T-helper 9 cell (primary cell): ENCODE measurements at places on chromosomes 3 and 15.

- DNase-seq, result no peak
Measured at GRCh38 chr15:90291679-90292356, 26.3 kb downstream of the NGRN start.

DNA sequence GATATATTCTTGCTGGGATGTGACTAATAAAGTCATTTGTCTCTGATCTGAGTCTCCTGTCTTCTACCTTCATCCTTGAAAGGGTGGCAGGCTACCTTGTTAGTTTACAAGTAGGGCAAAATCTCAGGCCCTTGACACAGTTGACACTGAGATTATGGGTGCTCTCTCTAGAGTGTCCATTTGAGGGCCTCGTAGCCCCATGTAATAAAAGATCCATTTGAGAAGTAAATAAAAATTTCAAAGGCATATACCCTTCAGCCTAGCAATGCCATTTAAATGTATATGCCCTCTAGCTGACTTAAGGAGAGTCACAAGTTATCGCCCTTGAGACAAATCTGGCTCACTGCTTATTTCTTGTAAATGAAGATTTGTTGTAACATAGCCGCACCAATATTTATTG lies 98.6 kb downstream of the TCF12 start:
- no peak for DNase-seq

GRCh38 chr3:116148881-116149851 lies 296.1 kb downstream of the LSAMP start:
- DNase-seq, result no peak

GRCh38 chr15:25710184-25710583 lies 152.9 kb downstream of the ATP10A start:
- peak; percentile 27 for DNase-seq

DNA sequence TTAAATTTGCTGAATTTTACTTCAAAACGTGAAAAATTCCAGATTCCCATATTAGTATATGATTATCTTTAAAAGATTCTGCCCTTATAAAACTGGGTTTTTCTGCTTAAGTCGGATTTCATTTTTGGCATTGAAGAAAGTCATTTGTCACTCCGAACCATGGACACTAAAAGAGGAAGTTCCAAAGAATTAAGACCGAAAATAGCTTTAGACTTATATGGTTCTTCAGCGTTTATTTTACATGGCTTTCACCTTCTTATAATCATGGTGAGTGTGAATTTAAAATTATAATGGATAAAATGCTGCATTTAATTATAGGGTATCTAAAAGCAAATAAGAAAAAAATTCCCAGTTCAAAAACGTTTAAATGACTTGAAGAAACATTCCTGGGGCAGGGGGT lies 1.0 kb downstream of the C3orf38 start:
- no peak for DNase-seq

- no peak for DNase-seq
Measured at GRCh38 chr15:87998630-87999029, 257.9 kb downstream of the NTRK3 start.

DNA sequence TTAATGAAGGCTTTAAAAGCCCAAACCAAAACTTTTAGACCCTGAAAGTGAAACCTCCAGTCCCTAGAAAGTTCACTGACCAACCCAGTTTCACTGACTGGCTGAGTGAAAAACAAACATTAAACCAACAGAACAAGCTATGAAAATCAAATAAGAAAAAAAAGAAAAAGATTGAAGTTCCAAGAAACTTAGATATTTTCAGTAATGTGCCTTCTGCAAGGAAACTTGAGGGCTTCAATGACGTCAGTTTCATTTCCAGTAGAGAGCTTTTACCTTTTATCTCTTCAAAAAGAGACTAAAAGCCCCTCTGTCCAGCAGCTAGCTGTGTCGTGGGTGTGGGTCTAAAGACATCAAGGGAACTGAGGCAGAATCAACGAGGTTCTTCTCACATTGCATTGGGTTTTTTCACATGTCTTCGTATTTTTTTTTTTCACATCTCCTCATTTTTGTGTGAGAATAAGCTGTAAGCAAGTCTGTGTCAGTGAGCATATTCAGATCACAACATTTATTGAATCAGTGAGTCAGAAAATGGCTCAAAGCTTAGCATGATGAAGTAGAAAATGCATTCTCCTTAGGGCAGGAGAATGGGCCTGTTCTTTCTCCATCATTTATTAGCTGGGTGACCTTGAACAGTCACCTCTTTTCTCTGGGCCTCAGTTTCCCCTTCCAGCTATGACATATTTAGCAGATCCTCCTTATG lies 54.8 kb upstream of the BCL6 start:
- no peak for DNase-seq

GRCh38 chr3:3560591-3561311 lies 238.5 kb upstream of the LRRN1 start:
- no peak for DNase-seq

DNA sequence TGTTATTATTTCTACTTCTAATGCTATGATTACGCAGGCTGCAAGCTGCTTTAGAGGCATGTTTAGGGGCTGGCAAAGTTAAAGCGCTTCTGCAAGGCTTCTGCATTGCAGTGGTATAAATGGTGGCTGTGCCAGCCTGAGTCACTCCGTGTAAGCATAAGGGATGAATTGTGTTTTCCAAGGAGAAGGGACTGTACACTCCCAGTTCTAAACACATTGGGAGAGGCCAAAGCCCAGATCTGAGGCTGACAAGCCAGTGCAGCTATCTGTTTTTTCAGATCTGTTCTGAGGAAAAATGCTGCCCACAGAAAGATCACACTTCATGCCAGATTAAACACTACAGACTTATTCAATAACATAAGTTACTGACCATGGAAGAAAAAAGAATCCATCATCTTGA lies 83.8 kb downstream of the PRICKLE2 start:
- no peak for DNase-seq

GRCh38 chr3:68239542-68239941 lies 585.1 kb upstream of the SUCLG2 start:
- no peak for DNase-seq

DNA sequence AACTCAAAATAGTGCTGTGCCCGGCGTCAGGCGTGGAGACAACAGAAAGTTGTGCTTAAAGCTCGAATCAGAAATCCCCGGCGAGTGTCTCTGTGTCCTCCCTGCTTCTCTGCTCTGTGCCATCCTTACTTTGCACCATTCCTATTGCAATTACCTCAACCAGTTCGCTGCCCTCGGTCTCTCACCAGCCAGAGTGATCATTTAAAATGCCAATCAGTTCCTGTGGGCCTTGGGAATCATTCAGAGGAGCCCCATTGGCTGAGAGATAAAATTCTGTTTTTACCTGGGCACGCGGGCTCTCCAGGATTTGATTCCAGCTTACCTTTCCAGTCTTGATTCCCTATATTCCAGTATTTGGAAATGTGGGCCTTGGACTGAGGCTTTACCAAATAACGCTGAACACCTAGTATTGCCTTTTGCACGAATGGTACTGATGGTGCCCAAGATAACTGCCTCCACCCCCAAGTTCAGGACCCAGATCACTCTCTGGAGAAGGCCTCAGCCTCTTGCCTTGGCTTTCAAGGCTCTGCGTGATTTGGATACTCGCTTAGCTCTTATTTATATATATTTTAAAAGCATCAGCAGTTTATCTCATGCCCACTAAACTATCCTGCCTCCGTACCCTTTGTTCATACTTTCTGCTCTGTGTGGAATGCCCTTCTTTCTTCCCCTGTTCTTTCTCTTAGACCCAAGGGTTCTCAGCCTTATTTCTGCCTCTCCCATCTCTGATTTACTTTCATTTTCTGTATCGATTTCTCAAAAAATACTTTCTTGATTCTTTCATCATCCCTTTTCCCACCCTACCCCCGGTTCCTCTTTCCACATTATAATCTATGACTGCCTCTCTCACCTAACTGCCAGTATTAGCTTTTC lies 863 bp downstream of the PSMA4 start:
- no peak for DNase-seq

GRCh38 chr15:49664716-49665115 lies 43.9 kb downstream of the DTWD1 start:
- no peak for DNase-seq

- no peak for DNase-seq
Measured at GRCh38 chr3:173038484-173038871, 102.6 kb downstream of the SPATA16 start.

DNA sequence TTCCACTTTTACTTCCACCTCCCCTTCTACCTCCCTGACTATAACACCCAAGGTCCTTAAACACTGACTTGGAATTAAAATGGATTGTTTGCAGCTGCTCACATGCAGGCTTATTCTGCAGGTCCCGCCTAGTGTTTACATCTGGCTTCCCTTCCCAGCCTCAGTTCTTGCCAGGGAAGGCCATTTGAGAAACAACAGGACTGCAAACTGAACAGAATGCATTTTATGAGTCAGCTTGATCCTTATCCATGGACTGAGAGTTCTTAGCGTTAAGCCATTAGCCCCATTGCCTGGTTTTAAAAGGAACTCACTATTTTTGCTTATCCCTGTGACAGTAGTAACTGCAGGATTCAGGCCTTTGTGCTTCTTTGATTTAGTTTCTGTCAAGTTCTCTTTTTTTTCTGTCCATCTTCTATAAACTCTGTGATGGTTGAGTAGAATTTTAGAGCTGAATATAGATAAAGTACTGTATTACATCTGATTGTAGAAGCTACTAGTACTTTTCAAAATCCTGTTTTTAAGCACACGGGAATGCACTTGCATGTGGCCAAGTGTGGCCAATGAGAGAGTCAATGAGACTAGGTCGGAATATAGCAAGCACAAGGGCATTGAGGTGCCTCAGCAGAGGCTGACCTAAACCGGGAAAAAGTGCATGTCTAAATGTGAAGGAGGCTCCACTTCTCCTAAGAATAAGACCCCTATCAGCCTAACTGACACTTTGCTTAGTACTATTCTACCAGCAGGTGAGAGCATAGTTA lies 106.4 kb downstream of the TUSC7 start:
- DNase-seq, result no peak

- DNase-seq, result no peak
Measured at GRCh38 chr15:58830556-58830955, 59.5 kb downstream of the MINDY2 start.

- no peak for DNase-seq
Measured at GRCh38 chr3:58092521-58092920, 84.3 kb downstream of the FLNB start.

DNA sequence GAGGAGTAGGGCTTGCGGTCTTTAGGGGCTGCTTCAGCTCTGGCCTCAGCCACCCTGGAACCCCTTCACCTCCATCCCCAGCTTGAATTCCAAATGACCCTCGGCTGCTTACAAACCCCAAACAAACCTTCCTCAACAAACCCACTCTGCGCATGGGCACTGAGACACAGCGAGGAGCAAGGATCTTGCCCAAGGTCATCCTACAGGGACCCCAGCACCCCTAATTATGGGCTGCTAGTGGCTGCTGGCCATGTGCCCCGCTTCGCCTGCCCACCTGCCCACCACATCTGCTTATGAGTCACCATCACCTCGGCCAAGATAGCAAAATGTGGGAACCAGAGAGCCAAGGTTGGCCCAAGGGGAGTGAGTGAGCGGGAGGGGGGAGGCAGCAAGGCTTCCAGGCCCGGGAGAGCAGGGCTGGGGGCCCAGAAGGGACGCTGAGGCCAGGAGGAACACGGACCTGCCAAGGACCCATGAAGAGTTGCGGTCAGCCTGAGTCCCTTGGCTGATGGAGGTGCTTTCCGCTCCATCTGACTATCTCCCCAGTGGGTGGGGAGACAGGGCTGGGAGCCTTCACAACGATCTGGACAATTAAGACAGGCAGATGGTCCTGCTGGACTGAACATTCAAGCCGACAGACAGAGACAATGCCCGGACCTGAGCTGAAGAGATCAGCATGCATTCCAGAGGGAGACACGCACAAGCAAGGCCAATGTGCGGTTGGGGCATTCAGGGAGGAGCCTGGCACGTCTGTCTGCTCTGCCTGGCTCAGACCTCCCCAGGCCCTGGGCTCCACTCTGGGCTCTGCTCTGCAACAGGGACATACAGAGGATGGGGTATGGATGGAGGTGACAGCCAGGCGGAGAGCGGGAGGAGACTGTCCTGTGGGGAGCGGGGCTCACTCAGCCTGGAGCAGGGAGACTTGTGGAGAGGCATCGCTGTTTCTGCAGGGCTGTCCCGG lies 10.8 kb upstream of the GRIP2 start:
- DNase-seq, result no peak

DNA sequence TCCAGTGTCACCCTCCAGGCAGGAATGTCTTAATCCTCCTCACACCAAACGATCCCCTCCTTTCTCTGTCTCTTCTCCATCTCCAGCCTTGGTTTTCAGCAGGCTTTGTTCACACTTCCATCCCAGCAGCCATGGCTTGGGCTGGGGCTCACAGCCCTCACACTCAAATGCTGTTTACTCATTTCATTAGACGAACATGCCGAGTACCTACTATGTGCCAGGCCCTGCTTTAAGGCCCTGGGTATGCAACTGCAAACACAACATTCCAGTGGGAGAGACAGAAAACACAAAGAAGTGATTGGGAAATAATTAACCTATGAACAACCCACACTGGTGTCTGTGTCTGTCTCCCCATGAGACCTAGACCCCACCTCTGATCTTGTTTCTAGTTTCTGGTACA lies 43.9 kb downstream of the LYZL4 start:
- DNase-seq, result no peak

- DNase-seq, result no peak
Measured at GRCh38 chr15:82597815-82598214, 49.3 kb downstream of the CPEB1 start.

DNA sequence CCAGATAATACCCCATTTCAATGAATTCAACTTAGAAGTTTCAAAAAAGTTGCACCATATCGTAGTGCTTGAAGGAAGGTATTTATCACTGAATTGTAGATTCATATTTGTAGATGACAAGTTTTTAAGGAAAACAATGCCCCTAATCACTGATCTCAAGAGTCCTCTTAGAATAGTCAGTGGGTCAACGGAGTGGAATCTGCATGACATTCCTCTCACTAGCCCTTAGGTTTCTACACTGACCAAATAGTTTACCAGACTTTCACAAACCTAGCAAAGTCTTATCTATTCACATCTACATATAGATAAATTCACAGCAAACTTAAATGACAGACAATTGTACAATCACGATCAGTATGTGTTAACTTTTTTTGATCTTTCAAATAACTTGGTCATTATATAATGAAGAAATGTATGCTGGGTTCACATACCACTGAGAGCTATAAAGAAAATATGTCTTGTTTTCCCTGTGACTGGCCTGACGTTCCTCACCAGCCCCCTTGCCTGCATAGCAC lies 35.7 kb upstream of the PHLDB2 start:
- DNase-seq, result no peak

DNA sequence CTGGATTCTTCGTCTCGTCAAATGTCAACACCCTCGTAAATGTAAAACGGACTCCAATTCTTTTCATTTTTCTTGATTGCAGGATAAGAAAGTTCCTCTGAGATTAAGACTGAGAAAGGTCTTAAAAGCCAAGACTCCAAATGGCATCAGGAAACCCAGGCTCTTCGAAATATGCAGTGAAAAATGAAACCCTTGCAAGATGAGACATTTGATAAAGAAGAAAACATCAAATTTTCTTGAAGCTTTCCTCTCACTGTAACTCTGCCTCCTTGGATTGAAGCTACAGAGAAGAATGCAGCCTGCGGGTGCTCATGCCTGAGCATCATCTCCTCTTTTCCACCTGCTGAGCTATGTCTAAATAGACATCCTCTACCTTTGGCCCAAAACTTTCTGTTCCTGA lies 342.4 kb upstream of the THBS1 start:
- no peak for DNase-seq

GRCh38 chr3:194758716-194759115 lies 73.0 kb downstream of the FAM43A start:
- DNase-seq, result no peak

GRCh38 chr3:107045791-107046190 lies 331.4 kb upstream of the CCDC54 start:
- DNase-seq, result no peak
